Ureter (tissue), 1 donor: ENCODE measurements at places on chromosomes 12 and 14.
A peak's percentile ranks its signal among the peaks of the same experiment; 100 is the strongest.

GRCh38 chr12:127284021-127284420 is 982.9 kb upstream of the TMEM132C start:
- no peak for DNase-seq

DNA sequence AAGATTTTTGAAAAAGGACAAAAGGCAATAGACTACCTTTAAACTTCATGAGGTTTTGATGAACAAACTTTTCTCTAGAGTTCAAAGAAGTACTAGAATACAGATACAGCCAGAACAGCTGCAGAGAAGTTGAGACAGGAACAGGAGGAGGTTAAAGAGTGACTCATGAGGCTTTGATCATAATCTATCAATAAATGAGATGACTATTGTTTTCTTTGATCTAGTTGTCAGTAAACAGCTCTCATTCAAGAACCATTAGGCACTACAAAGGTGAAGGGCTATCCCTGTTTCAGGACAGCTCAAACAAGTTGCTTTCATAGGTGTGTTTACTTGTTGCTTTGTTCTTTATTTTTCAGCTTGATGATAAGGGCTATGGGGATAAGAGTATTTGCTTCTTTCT is 2.4 kb downstream of the WASHC3 start:
- DNase-seq: no peak

- DNase-seq: no peak
These were observed 25.6 kb downstream of the NDUFA12 start for GRCh38 chr12:94977766-94978468.

- no peak for DNase-seq
These were observed 59.7 kb upstream of the FAM222A start for GRCh38 chr12:109653890-109654289.

DNA sequence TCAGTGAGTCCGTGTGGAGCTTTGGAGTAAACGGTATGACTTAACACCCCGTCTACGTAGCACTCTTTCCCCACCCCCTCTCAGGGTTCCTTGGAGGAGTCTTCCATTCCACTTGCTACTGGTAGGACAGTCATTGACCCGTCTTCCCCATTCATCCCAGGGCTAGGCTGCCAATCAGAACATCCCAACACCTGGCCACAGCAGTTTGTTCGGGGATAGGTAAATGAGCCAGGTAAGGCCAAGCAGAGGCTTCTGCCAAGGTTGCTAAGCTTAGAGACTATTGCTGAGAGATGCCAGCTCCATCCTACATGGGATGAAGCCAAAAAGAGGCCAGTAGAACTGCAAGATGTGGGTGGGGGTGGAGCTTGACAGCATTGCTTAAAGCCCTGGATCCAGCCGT is 130.8 kb downstream of the BCL11B start:
- DNase-seq: no peak

GRCh38 chr12:6215932-6216494 is 15.8 kb downstream of the CD9 start:
- DNase-seq: peak; percentile 93

GRCh38 chr12:128727461-128727860 is 96.3 kb downstream of the SLC15A4 start:
- no peak for DNase-seq

DNA sequence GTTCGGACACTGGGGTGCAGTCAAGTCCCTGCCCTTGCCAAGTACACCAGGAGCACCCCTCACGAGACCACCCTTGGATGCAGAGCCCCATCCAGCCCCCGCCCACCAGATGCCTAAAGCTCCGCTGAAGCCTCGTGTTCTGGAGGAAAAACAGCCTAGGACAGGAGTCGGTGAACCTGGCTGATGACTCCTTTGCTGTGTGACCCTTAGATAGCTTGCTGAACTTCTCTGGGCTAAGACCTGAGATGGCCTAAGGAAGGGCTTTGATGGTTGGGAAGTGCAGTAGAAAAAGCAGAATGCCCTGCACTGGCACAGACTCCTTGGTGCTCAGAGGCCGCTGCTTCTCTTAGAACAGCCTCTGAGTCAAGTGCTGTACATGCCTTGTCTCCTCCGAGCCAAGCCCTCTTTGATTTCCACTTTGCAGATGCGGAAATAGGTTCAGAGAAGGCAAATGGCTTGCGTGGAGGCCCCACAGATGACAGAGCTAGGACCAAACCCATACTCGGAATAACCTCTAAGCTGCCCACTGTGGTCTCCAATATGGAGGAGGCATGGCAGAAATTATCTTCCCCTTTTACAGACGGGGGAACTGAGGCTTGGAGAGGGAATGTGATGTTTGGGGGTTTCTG is 52.3 kb downstream of the MVK start:
- DNase-seq: no peak

DNA sequence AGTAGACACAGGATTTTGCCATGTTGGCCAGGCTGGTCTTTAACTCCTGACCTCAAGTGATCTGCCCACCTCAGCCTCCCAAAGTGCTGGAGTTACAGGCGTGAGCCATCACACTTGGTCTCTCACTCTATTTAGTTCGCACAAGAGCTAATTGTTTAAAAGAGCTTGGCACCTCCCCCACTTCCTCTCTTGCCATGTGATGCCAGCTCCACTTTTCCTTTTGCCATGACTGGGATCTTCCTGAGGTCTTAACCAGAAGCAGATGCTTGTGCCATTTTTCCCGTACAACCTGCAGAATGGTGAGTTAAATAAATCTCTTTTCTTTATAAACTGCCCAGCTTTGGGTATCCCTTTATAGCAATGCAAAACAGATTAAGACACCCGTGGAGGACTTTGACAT is 200.1 kb upstream of the FRMD6 start:
- DNase-seq: no peak

DNA sequence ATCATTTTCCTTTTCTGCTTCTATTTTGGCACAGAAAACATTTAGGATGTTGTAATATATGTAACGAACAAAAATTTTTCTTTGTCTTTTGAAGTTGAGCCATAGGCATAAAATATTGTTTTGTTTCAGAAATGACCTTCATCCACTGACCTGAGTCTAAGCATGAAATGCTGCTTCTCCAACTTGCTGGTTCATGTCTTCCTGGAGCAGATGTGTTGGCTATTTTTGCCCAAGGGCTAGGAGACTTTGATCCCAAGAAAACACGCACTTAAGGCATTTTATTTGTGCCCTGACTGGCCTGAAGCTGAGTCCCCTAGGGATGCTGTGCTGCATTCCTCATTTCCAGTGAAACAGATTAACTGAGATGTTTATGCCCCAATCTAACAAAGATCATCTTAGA is 27.2 kb upstream of the ALG10B start:
- no peak for DNase-seq

- DNase-seq: no peak
These were observed 54.2 kb upstream of the JDP2 start for GRCh38 chr14:75373616-75374015.

- peak; percentile 91 for DNase-seq
These were observed 1.9 kb upstream of the PTMS start for GRCh38 chr12:6764011-6764828.

- no peak for DNase-seq
These were observed 7.2 kb downstream of the MBD6 start for GRCh38 chr12:57529831-57530230.

GRCh38 chr14:78162202-78162601 is 8.0 kb upstream of the NRXN3 start:
- DNase-seq: no peak

- no peak for DNase-seq
These were observed 16.4 kb downstream of the GALNT6 start for GRCh38 chr12:51374856-51375255.

- no peak for DNase-seq
These were observed 258.6 kb downstream of the MSRB3 start for GRCh38 chr12:65536876-65537681.

GRCh38 chr14:29892327-29892726 is 35.3 kb downstream of the PRKD1 start:
- no peak for DNase-seq

DNA sequence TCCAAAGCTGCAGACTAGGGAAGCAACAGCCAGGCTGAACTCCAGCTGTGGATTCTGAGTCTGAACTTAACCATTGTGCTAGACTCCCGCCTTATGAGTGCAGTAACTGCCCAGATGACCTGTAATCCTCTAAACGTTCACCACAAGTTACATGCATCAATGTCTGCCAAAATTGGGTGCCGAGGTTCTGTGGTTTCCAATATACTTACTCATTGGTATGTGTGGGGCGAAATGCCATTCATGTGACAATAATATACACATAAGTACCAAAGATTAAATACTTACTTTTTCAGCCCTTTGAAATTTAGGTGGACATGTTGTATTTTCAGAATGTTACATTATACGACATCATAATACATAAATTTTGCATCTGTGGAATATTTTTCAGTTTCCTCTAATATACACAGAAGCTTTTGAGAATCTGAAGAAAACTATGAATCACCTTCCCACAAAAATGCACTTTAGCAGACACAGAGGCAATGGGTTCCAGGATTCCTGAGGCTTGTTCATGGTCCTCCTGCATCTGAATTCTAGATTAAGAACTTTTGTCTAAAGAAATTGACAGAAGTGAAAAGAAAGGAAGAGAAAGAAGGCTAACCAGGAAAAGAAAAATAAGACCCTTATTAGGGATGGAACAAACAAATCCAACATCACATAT is 31.7 kb downstream of the GRIP1 start:
- DNase-seq: no peak

DNA sequence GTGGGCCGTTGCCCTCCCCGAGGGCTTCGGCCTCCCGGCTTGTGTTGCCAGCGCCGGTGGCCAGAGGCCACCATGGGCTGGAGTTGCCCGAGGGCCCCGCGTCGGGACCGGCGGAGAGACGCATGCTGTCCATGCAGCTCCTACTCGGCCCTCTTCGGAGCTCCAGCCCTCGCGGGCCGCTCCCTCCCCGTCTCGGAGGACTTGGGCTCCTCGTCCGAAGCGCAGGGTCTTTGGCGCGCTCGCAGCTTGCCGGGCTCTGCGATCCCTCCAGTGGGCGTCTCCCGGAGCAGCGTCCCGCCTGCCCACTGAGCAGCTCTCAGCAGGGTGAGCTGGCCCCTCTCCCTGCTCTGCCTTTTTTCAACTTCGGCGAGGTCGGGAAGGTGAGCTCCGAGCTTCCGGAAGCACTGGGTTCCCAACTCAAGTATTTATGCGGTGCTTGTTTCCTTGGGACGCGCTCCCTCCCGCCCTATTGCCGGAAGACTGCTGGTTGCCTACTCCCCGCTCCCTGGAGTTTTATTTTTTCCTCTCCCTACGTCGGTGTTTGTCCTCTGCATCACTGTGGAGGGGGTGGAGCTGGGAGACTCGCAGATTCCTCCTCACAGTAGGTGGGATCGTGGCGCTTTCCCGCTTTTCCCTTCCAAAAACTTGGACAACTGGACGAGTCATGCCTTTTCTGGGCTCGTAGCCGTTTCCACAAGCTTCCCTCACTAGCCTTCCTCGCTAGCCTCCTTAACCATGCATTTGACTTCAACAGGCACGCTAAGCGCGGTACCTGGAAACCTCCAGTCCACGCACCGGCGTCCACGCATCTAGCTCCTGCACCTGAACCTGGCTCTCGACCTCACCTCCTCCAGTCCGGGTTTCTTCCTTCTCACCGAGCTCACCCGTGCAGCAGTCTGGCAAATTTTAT is at the start of gene AVPR1A:
Gene AVPR1A (minus strand): TSS at position 489 of the 910 bp plus-strand sequence. CDS start 365 bp downstream, at position 124.
- peak; percentile 50 for DNase-seq

DNA sequence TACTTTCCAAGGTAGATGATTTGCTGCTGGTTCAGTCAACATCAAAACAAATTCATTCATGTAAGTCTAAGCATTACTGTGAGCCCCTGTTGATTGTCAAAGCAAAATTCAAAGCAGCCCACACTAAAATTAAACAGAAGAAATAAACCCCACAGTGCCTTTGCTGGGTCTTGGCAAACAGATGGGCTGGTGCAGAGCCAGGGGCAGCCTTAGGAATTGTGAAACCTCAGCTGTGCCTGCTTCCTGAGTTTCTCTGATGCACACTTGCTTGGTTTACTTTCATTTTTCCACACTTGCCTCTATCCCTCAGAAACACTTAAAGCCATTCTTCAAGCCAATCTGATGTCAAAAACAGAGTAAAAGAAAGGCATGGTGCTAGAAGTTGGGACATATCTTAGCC is 6.6 kb upstream of the PLEKHG7 start:
- no peak for DNase-seq

DNA sequence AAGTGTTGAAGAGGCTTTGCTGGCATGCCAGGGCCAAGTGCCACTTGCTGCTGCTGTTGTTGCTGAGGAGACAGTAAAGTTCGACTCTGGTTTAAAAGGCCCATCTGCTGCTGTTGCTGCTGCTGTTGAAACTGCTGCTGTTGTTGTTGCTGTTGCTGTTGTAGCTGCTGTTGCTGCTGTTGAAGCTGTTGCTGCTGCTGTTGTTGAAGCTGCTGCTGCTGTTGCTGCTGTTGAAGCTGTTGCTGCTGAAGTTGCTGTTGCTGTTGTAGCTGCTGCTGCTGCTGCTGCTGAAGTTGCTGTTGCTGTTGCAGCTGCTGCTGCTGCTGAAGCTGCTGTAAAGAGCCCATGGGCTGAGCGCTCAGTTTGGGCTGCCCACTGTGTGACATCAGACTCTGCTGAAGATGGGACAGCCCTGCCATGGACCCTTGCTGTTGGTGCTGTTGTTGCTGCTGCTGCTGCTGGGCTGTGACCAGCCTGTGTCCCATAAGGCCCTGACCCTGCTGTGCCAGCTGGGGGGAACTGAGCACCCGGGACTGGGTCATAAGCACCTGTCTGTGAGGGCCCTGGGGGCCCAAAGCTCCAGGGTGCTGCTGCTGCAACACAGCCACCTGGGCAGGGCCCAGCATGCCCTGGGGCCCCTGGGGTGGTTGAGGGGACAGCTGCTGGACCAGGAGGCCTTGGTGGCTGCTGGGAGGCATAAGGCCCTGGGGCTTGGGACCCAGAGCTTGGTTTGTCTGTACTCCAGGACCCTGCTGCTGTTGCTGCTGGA is 14.3 kb upstream of the PRKAG1 start:
- DNase-seq: no peak

- no peak for DNase-seq
These were observed 164.4 kb downstream of the CAND1 start for GRCh38 chr12:67433385-67434175.

- no peak for DNase-seq
These were observed 839 bp downstream of the SLC38A1 start for GRCh38 chr12:46267825-46268582.

GRCh38 chr12:132428936-132429601 is 60.9 kb upstream of the FBRSL1 start:
- DNase-seq: no peak

DNA sequence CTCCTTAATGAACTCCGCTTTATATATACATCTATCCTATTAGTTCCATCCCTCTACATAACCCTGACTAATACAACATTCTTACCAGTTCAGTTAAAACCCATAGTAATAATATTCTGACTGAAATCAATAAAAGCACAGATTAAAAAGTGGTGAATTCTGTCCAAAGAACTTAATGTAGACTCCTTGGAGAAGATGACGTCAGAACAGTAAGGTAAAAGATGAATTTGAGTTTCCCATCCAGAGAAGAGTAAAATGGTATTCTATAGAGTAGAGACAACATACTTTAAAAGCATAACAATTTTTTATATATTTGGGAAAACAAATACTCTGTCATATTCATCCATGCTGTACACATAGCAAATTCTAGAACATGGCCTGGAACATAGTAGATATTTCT is 418.0 kb upstream of the SYT1 start:
- no peak for DNase-seq

DNA sequence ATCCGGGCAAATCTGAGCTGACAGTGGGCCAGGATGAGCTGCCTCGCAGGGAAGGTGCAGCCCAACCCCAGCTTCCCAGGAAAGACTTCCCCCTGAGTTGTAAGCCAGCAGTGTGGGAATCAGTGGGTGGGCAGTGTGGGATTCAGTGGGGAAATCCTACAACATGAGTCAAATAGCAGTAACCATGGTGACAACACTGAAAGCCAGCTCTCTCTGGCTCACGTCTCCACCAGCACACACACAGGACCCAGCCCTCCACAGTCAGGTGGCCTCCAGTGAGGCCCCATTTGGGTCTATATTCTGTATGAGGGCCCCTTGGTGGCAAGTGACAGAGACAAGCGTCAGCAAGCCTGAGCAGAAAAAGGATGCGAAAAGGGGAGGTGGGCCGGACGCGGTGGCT is 6.0 kb upstream of the LGALS3 start:
- no peak for DNase-seq
